Activated T-cell treated with anti-CD3 and anti-CD28 coated beads, Interleukin-2, amount 50 U/mL, for 48 hours (primary cell): ENCODE measurements at places on chromosomes 4 and X.

- no peak for DNase-seq
These were observed 400.2 kb downstream of the MID1IP1 start for GRCh38 chrX:39201305-39201990.

DNA sequence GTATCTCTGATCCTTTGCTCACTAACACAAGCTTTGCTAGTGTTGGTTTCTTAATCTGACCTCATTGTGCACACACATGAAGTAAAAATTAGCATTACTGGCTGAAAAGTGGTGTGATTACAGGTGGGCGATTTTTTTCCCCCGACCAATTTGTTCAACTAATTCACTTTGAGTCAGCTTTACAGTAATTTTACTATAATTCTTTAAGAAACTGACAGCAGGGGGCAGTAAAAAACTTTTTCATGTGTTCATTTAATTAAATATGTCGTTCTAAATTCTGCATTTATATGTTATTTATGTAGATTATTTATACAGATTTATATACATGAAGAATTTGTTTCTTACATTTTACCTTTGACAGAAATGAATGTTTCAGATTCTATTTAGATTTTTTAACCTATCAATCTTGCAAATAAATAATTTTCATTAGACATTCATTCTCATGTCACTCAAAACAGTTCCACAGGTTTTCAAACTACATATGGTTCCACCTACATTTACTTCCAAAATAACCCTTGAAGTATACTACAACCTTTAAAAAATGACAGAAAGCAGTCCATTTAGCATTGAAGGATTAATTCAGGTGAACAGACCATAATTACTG is 17.5 kb downstream of the PALLD start:
- DNase-seq = no peak

DNA sequence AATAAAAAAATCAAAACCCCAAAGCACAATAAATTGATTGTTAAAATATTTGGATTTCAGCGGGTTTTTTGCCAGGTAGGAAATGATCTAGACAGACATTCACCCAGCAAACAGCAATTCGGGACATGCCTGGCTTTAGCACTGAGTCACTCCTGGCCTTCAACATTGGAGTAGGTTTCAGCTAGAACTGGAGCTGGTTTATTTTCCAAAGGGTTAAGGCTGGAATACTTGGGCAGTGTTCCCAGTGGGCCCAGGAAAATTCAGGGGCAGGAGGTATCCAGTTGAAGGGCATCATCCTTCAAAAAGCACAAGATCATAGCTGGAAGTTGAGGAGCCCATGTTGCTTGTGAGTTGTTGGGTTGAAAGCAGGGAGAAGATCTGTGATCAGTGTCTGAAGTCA is 41.0 kb downstream of the TXLNG start:
- no peak for DNase-seq

GRCh38 chr4:124095621-124096020 is 616.9 kb downstream of the ANKRD50 start:
- no peak for DNase-seq

- no peak for DNase-seq
These were observed 284.0 kb upstream of the FRG1 start for GRCh38 chr4:189656641-189657040.

- no peak for DNase-seq
These were observed 5.7 kb downstream of the SMIM20 start for GRCh38 chr4:25919676-25920075.

- no peak for DNase-seq
These were observed 24.5 kb downstream of the EVC start for GRCh38 chr4:5735463-5735862.

- DNase-seq = no peak
These were observed 1263.5 kb downstream of the PCDH7 start for GRCh38 chr4:31983677-31984076.

DNA sequence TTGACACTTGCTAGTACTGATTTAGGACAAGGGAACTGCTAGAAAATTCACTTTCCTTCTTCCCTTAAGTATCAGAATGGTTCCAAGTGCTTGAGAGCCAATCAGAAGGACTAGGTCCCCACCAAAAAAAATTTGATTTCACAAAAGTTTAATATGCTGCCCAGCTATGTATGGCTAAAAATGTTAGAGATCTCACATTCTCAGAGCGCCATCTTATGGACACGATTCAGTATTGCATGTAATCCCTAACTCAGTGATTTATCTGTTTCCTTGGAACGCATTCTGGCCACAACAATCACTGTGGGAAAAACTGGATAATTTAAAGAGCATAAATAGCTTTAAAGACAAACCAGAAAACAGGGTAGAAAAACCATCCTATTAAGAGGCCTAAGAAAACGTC is 255.1 kb upstream of the GPC4 start:
- DNase-seq = no peak

DNA sequence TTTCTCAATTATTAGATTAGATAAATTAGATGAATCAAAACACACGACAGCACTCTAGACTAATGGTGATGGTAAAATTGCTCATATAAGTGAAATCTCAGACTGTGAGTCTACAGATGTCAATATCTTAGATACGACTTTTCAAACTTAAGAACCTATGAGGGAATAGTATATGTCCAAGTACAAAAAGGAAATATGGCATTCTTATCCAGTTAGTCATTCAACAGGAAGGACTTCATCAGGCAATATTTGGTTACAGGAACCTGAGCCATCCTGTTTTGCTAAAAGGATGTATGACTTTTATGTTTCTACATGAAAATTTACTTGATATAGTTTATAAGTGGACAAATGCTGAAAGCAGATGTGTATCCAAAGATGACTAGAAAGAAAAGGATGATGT is 107.0 kb downstream of the CT47B1 start:
- DNase-seq = no peak

- no peak for DNase-seq
These were observed 116.6 kb downstream of the ARHGAP24 start for GRCh38 chr4:85591406-85592098.

GRCh38 chr4:94545296-94545695 is 93.6 kb downstream of the PDLIM5 start:
- DNase-seq = no peak

DNA sequence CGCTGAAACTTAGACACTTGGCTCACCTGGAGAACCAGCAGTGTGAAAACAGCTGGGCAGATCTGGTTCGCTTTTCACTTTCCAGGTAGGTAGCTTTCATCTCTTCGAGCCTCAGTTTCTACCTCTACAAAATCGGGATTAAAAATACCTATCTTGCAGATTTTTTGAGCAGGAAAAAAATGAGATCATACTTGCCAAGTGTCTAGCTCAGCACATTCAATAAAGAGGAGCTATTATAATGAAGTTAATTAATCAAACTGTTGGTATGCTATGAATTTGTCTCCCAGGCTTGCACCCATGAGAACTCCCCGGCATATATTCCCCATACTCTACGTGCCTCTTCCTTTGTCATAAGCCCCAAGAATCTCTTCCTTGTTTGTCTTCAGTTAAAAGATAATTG is 158.6 kb upstream of the LDB2 start:
- DNase-seq = no peak

GRCh38 chr4:30720661-30721184 is 554 bp downstream of the PCDH7 start:
- DNase-seq = peak; percentile 19

GRCh38 chr4:117302226-117302625 is 216.8 kb upstream of the TRAM1L1 start:
- DNase-seq = no peak

GRCh38 chr4:48033825-48034413 is 17.3 kb downstream of the NIPAL1 start:
- DNase-seq = peak; percentile 75

DNA sequence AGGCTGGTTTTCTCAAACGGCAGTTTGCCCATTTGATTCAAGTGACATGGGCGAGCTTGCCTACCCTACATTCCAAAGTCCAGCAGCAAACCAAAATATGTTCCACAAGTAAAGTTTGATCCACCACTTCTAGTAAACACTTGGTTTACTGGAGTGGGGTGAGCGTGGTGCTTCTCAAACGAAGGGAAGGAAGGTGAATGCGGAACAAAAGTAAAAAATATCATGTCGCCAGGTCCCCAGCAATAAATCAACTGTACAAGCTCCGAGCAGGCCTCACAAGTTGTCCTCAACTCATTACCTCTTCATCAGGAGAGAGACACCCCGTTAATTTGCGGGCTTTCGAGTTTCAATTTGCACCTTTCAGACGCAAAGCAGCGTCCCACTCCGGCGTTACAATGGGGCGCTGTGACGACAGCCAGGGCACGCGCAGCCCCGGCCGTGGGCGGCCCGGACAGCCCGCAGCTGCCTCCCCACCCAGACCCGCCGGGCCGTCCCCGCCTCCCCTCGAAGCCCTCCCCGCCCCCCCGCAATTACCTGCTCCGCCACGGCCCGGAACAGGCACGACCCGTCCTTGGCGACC is 1.0 kb downstream of the OTUD4 start:
- DNase-seq = peak; percentile 82

DNA sequence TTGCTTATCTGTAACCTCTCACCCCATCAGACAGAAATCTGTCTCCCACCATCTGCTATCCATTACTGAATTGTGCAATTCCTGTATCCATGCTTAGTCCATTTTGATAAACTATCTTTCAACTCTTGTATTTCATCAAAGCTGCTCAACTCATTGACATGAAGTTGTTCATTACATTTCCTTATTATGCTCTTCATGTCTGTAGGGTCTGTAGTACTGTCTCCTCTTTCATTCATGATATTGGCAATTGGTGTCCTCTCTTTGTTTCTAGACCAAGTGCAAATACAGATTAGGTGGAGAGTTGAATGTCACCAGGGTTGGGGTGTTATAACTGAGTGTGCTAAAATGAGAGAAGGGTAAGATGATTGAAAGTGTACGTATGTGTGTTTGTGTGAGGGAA is 69.2 kb upstream of the ADRA2C start:
- DNase-seq = no peak

- no peak for DNase-seq
These were observed 264.8 kb downstream of the CAMK2D start for GRCh38 chr4:113496698-113497097.

- DNase-seq = no peak
These were observed 27.1 kb downstream of the CENPE start for GRCh38 chr4:103171006-103171405.

GRCh38 chr4:124686279-124686678 is 26.3 kb downstream of the ANKRD50 start:
- DNase-seq = no peak

DNA sequence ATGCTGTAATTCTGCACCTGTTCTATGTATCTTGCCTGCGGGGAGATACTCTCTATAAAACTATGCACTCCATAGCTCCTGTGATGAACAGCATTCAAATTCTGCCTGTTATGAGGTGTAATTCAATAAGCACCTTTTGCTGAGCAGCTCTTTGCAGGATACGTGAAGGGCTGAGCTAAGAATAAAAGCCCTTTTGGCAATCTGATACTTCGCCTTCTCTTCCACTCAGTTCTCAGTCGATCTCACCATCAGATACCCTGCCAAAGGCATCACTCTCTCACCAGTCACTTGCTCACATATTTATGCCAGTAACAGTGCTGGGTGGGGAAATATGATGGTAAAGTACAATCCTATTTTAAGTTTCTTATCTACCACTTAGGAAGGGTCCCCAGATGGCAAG is 67.2 kb downstream of the RPS3A start:
- no peak for DNase-seq

GRCh38 chrX:19237901-19238300 is 105.8 kb upstream of the PDHA1 start:
- DNase-seq = no peak

GRCh38 chr4:174559894-174560293 is 37.6 kb upstream of the HPGD start:
- no peak for DNase-seq

GRCh38 chr4:150117094-150117493 is 38.8 kb downstream of the DCLK2 start:
- no peak for DNase-seq
